ENCODE measurements at places on chromosomes 13 and 19.
A peak's percentile ranks its signal among the peaks of the same experiment; 100 is the strongest.

GRCh38 chr19:16880884-16881554 lies 7.8 kb upstream of the F2RL3 start:
- no peak for DNase-seq

DNA sequence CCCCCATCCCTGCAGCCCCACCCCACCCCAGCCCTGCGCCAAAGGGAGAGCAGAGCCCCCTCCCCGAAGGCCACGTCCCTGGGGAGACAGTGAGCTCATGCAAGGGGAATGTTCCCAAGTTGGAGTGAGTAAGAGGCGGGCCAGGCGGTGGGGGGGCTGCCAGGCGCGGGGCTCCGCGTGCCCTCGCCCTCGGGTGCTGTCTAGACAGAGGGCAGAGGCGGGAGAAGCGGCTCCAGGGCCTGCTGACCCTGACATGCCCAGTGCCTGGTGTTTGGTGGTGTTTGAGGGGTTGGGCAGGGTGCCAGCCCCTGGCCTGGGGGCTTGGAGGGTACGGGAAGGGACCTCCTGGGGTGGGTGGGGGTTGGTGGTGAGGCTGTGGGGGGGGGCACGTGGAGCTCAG lies 1.0 kb downstream of the FSTL3 start:
- peak; percentile 84 for DNase-seq

- DNase-seq, result no peak
Measured at GRCh38 chr13:41641961-41642360, 184.6 kb downstream of the RGCC start.

DNA sequence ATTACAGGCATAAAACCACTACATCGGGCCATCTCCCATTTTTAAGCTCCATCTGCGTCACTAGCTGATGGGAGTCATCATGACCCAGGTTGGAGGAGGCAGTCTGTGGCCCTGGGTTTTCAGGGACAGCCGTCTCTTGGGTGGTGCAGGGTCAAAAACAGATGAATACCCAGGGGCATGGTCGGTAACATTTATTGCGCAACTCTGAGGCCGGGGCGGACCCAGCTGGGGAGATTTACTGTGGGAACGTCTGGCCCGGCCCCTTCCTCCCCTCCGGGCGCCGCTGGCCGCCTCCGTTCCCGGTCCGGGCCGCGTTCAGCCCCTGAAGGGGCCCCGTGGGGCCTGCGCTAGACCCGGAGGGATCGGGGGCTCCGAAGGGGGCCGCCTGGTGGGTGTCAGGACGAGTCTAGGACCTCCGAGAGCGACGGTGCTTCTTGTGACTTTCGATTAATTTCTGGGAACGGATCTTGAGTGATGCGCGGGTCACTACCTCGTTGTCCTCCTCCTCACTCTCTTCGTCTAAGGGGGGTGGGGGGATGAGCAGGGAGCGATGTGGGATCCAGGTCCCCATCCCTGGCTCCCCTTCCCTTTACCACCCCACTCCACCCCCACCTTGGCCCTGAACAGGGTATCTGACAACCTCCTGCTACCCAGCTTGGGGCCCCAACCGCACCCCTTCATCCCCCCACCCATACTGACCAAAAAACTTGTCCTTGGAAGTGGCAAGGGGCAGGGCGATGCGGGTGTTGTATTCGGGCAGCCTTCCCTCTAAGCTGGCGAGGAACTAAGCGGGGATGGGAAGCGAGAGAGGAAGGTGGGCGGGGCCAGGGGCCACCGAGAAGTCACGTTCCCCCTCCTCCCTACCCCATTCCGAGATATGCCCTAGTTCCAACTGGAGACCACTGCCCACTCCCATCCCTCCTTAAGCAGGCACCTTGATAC lies 1.6 kb upstream of the RGL3 start:
- DNase-seq, result no peak

DNA sequence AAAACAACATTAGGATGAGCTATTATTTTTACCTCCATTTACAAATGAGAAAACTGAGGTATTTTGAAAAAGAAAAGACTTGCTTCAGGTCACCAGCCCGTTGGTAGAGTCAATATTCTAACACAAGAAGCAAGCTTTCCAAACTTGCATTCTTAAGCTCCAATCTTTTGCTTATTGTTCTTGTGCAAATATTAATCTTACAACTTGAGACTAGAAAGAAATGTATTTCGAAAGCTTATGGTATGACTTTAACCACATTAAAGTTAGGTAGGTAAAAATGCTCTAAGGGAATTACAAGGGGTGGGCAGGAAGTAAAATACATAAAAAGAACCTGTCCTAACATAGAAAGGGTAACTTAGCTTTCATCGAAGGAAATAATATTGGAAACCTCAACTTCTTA lies 453.9 kb downstream of the SLITRK5 start:
- DNase-seq, result no peak

GRCh38 chr19:47176627-47177090 lies 46.0 kb downstream of the SAE1 start:
- no peak for DNase-seq

DNA sequence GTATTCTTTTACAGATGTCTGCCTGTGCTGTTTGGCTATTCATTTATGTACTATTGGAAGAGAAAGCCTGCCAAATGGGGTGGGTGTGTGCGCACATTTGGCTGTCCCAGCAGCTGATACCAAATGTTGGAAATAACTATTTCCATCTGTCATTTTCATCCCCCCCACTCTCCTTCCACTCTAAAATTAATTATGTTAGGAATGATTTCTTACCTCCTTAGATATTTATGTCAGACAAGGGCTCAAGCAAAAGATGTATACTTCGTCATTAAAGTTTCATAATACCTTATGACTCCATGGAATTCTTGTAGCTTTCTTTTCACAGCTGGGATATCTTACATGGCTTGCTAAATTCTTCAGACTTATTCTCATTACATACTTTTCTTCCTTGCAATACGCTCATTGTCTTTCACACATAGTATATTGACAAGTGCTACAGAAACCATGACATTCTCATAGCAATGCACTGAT lies 18.6 kb downstream of the ITM2B start:
- DNase-seq, result no peak

DNA sequence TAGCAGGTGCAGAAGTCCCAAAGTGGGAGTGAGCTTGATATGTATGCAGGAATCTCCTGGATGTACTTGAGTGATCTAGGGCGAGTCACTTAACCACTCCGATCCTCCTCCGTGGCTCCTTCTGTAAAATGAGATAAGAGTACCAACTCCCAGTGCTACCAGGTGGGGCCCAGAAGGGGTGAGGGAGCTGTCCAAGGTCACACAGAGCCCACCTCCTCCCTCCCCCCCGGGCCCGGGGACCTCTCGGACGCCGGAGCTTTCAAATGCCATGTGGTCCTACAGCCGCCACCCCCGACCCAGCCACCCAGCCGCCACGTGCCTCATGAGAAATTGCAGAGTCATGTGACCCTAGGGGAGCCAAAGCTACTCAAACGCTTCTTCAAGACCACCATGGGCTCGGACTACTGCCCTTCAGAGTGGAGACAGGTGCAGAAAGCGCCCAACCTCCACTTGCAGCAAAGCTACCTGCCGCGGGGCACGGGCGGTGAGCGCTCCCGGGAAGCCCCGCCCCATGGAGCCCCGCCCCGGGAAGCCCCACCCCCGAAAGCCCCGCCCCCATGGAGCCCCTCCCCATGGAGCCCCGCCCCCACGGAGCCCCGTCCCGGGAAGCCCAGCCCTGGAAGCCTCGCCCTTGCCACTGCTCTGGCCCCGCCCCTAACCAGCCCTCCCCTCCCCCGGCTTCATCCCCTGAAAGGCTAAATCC lies 10.1 kb upstream of the ZNF358 start:
- DNase-seq, result no peak

Data from T1000 (cell line).